Spinal cord (tissue), 10 donors: ENCODE measurements at places on chromosomes 2 and 18. TPM values are rescaled to one million over a fixed set of nuclear protein-coding genes. Genes with fewer than 3 reads are reported as not detected.

DNA sequence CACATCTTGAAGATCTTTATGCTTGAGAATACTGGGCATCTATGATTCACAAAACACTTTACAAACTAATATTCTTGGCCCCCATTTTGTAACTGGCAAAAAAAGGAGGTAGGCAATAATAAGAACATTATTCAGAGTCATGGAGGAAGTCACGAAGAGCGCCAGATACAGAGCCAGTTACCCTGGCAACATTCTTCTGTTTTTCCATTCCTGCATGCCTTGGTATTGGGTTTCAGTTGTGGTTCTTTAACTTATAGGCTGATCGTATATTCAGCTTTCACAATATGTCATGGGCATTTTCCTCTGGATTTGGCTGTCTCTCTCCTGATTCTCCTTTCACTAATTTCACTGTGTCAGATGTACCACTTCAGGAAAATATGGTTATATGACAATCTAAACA is 234.7 kb downstream of the HRH4 start:
- no peak for DNase-seq

GRCh38 chr18:26159353-26159752 is 25.7 kb downstream of the PSMA8 start:
- DNase-seq = no peak

DNA sequence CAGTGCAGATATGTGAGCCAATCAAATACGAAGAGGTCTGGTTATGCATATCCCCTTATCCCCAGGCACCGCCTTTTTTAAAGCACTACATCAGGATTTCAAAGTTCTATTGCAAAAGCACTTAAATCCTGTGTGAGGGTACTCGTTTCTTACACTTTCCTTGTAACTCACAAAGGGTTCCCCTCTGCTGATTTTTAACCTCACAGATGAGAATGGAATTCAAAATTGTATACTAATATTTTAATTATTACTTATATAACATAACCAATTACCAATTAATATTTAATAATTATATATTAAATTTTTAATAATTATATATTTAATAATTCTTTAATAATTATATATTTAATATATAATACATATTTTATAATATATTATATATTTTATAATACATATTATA is 126.2 kb upstream of the MAPRE2 start:
- no peak for DNase-seq

DNA sequence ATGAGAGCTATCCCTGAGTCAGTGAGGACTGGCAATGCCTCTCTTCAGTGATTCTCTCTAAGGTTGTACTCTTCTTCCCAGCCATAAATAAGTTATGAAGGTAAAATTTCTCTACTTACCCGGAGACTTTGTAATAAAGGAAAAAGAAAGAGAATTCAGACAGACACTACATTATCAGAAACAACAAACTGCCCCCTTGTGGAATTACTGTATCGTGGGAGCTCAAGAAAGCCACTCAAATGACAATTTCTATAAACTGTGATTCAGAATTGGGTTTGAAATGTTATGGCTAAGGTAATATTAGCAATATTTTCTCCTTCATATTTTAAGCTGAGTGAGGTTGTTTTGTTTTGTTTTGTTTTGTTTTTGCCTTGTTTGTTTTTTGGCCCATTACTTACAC is 155.8 kb upstream of the TANK start:
- no peak for DNase-seq

GRCh38 chr18:62323483-62324180 is 1.5 kb upstream of the TNFRSF11A start:
- DNase-seq = no peak

PLGLB2 gene
- 2.5 TPM for total RNA-seq

DNA sequence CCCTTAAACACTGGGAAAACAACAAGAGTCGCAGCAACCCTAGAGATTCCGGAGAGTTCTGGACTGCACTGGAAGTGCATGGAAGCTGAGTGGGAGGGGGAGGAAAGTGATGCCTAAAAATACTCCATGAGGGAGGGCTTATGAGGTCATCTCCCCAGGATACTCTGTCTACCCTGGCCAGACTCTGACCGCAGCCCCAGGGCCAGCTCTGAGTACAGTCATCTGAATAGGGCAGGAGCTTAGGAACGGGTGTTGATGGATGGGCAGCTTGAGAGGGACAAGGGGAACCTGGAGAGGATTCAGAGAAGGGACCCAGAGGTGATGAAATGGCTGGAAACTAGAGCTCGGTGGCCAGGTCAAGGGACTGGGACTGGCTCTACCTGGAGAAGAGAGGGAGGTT is 79.3 kb upstream of the IGFBP5 start:
- no peak for DNase-seq

GRCh38 chr2:156340804-156341451 is 8.4 kb upstream of the NR4A2 start:
- no peak for DNase-seq

C2orf69 gene
- total RNA-seq = 24.7 TPM

GRCh38 chr2:71510196-71510807 is 56.9 kb downstream of the DYSF start:
- no peak for DNase-seq

SLC11A1 gene
- total RNA-seq = 1.9 TPM

GRCh38 chr2:235545339-235546150 is 51.7 kb downstream of the AGAP1 start:
- no peak for DNase-seq

DNA sequence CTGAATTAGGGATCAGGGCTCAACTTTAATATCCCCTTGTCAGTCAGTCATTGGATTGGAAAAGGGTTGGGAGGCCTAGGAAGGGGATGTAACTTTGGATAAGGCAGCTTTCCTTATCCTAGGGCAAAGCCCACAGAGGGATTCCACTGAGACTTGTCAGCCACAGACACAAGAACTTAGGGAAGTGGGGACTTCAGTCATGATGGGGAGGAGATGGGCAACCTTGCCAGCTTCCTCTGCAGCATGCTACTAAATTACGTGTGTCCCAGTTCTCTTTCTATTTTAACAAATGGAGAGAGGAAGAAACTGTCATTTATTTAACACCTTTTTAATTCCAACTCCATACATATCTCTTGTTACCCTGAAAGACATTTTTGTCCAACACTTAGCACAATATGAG is 237.8 kb downstream of the WDR7 start:
- no peak for DNase-seq

DNA sequence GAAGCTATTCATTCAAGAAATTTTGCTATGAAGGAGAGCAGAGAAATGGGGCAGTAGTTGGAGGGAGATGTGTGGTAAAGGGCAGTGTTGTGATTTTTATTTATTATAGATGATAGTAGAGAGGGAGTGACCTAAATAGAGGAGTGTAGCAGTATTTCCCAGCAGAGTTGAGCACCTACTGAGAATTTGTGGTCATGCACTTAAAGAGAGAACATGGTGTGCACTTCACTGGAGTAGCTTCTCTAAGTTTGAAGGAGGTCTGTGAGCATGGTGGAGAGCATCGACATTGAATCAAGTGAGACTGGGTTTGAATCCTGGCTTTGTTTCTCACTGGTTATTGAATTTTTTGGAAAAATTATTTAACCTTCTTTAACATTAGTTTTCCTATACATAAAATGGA is 129.2 kb downstream of the AQP4 start:
- no peak for DNase-seq
